Activated naive CD8-positive, alpha-beta T cell treated with anti-CD3 and anti-CD28 coated beads, Interleukin-2, amount 10 ng/mL, durations not matched to agents 7 days and 5 days (primary cell): ENCODE measurements at places on chromosomes 12 and 14. TPM values are rescaled to one million over a fixed set of nuclear protein-coding genes. Genes with fewer than 3 reads are reported as not detected.

- DNase-seq, result no peak
Observed at GRCh38 chr12:32702473-32702872, 23.4 kb downstream of the DNM1L start.

DNA sequence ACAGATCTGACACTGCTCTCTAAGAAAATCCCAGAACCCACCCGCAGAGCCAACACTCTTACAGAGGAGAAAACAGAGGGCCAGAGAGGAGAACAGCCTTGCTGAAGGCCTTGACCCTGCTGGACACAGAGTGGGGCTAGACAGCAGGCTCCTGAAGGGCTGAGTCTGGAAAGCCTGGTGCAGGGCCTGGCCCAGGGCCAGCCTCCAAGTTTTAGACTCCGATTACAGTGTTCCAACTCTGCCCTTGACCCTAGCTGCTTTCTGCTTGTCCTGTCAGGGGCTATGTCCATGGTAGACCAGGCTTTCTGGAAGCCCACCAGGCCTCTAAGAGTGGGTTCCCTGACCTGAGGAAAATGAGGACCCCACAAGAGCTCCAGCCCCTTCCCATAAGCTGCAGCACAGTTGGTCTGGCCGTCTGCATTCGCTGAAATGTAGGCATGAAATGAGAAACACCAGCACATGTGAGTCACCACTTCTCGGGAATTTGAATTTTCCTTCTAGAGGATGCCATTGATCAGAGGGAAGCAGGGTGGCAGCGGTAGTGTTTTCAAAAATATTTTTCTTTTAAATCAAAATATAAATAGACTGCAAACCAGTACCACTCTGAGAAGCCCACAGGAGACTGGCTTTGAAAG, 154.4 kb downstream of the CALM1 start:
- DNase-seq, result no peak

- no peak for DNase-seq
Observed at GRCh38 chr12:111546758-111547383, 52.2 kb downstream of the ATXN2 start.

DNA sequence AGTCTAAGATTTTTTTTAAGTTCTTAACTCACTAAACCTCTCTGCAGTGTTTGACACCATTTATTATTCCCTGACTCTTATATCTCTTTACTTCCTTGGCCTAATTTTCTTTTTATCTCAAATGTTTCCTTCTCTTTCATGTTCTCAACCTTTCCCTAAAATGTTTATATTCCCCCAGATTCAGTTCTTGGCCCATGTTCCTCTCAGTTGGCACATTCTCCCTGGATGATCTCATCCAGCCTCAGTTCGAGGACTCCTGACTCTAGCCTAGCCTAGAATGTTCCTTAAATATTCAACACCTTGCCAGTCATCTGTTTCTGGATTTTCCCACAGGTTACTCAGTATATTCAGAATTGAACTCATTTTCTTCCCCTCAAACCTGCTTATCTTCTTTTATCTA, 81.3 kb downstream of the SCN8A start:
- DNase-seq, result no peak

DNA sequence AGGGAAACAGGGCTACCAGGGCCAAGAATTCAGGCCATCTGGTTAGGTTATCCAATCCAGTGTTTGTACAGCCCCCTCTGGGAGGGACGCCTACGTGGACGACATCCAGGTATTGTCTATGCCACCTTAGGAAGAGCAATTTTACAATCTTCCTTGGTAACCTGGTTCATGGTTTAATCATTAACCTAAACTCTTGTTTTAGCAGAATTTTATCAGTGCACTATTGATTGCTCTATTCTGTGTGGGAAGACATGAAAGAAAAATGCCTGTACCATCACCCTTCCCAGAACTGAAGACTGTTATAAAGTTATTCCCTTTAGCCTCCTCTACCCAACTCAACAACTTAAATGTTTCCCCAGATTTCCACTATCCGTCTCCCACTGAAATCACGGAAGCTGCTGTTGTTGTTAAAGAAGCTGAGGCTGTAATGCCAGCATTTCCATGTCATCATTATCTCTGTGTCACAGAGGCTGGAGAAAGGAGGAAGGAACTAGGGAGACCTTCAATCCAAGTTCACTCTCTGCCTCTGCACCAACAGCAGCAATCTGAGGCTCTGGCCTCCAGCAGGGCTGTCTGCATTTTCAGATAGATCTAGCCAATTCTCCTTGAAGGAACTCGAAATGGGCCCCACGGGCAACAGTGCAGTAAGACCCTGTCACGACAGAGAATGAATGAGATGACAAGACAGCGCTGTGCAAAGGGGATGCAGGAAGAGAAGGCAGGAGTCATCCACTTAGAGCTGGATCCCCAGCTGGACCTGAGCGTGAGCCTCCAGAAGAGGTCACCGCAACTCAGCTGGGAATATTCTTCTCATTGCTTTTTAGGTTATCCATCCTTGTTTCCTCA, 183.4 kb upstream of the GZMB start:
- no peak for DNase-seq

GRCh38 chr14:30990770-30991169, 34.7 kb upstream of the AP4S1 start:
- DNase-seq, result no peak

- DNase-seq, result peak; percentile 34
Observed at GRCh38 chr12:89345830-89346740, 6.2 kb downstream of the DUSP6 start.

DNA sequence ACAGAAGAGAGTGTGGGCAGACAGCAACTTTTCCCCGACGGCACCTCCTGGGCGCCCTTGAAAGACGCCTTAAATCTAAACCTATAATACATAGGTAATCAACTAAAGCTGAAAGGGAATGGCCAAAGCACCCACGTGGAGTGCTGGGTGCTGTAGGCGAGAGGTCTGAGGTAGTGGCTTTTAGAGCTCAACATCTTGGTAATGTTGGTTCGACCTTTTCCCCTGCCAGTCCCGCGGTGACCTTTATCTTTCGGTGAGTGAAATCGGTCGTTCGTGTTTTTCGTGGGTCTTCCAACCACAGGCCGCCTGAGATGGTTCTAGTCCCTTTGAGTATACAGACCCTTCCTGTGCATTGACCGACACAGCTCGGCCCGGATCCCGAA, 9.1 kb downstream of the OR6S1 start:
- no peak for DNase-seq

GRCh38 chr14:95121911-95122620, 35.3 kb downstream of the DICER1 start:
- DNase-seq, result no peak

- DNase-seq, result peak; percentile 70
Observed at GRCh38 chr14:106511006-106511799, 984.8 kb downstream of the TMEM121 start.

- DNase-seq, result no peak
Observed at GRCh38 chr12:21308785-21309184, 25.9 kb downstream of the SLCO1A2 start.

DNA sequence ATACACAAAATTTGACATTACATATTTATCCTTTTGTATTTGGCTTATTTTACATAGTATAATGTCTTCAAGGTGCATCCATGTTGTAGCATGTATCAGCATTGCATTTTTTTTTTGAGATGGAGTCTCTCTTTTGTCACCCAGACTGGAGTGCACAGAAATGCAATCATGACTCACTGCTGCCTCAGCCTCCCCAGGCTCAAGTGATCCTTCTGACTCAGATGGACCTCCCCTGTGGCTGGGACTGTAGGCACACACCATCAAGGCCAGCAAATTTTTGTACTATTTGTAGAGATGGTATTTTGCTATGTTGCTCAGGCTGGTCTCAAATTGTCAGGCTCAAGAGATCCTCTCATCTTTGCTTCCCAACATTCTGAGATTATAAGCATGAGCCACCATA, 214.4 kb upstream of the ALG10B start:
- DNase-seq, result no peak

GRCh38 chr14:88866305-88866704, 41.9 kb downstream of the TTC8 start:
- no peak for DNase-seq

DNA sequence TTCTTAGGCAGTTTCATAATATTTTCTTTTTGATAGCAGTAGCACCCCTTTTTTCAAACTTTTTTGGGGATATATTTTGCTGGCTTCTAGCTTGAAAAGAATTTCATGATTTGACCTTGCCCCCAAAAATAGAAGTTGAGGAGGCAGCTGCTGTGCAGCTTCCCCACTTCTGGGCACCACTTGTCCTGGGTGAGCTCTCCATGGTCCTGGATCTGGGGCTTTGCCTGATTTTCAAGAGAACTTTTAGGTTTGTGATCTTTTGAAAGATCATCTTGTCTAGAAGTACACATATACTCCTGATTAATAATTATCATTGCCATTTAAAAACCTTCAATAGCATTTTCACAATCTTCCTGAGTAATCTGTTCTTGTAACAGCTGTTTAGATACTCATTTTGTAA, 271.6 kb downstream of the NPAS3 start:
- DNase-seq, result no peak

DNA sequence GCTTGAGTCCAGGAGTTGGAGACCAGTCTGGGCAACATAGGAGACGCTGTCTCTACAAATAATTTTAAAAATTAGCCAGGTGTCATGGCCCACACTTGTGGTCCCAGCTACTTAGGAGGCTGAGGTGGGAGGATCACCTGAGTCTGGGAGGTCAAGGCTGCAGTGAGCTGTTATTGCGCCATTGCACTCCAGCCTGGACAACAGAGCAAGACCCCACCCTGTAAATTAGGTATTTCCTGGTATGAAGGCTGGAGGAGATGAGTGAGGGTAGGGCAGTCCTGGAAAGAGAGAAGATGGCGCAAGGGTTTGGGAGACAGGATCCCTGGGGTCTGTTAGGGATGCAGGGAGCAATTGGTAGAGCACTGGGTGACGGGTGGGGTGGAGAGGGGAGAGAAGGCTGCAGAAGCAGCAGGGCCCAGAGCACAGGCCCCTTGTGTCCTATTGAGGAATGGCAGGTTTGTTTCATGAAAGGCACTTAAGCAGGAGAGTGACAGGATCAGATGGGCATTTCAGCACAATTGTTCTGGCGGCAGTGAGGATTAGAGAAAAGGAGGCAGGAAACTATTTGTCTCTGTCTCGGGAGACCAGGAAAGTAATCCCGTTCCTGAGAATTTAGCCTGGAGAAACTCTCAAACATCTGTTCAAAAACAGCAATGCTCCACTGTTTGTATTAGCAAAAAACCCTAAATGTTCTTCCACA, 47.2 kb upstream of the KTN1 start:
- no peak for DNase-seq

DNA sequence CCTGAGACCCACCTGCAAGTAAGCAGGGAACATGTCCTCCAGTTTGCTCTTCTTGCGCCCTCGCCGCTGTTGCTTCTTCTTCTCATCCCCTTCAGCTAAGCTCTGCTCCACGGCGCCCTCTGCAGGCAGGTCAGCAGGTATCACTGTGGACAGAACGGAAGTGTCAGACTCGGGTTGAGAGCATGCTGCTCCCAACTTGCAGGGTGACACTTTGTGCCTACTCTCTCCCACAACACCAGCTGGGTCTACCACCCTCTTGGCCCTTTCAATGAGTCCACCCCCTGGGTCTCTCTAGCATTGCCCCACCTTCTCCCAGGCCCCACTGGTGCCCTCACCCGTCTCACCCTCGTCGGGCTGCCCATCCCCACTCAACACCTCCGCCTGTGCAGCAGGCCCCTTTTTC, 16.7 kb downstream of the KMT2D start:
- peak; percentile 86 for DNase-seq

DNA sequence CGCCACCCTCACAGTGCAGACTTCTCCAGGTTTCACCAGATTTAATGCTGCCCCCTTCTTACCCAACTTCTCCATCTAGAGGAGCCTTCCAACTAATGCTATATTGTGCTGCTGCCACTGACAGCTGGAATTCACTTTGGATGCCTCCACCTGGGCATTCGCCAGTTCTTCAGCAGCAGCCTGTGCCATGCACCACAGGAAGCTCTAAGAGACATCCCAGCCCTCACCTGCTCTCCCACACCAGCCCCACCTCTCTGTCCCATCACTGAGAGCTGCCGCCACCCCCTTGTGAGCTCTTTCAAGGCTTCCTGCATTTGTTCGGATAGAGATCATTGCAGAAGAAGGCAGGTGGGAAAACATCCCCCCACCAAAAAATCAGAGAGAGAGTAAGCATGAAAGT, 4.6 kb upstream of the KRT2 start:
- no peak for DNase-seq

- DNase-seq, result no peak
Observed at GRCh38 chr12:47085815-47086252, 6.1 kb upstream of the AMIGO2 start.

DNA sequence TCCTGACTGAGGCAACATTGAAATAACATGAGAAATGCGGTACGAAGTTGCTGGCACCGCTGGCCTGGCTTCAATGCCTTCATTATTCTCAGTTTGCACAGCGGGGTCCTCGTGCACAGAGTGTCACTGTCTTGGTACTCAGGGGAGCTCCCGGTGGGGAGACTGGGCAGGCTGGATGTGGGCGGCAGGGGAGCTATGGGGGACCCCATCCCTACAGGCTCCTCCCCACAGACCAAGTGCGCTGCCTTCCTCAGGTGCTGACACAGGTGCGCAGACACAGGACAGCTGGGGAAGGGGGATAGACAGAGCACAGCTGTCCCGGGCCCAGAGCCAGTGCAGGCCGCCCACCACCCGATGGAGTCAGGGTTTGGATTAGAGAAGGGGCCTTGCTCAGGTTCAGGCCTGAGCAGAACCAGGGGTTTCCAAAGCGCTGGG, 270.1 kb downstream of the ADGRD1 start:
- no peak for DNase-seq

GRCh38 chr12:127223731-127224130, 1043.2 kb upstream of the TMEM132C start:
- DNase-seq, result no peak

GRCh38 chr12:116303929-116304328, 26.4 kb upstream of the MED13L start:
- no peak for DNase-seq

- no peak for DNase-seq
Observed at GRCh38 chr12:92044435-92044834, 101.2 kb downstream of the BTG1 start.

DNA sequence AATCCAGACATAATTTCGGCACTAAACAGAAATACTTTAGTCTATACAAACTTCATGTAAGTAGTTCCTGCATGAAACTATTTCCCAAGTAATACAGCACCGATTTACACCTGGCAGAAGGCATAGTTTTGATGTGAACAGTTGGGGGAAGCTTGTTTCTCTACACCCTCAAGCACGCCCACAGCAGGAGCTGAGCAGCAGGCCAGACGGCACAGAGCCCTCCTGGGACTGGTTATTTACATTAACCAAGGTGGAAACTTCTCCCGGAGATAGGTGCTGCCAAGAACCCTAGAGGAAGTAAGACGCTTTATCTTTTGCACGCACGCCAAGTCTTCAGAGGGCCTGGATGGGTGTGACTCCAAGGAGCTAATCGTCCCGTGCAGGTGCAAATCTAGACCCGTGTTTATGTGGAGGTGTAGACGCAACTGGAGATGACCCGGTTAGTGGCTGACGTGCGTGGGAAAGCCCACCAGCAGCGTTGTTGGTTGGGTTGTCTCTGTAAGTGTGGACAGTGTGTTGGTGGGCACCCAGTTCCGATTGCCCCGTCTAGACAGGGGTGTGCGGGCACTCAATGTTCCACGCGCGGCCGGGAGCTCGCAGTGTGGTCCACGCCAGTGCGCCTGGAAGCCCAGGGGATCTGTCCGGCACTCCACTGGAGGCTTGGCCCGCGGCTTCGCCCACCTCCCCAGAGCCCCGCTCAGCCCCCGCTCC, 767 bp upstream of the TCP11L2 start:
- DNase-seq, result peak; percentile 62

GRCh38 chr14:64200170-64200569, 94.0 kb downstream of the ESR2 start:
- DNase-seq, result no peak

Gene TAS2R31
- 2.9 TPM for total RNA-seq

Gene SLC7A8
- 3.1 TPM for total RNA-seq

Gene ARG2
- total RNA-seq, result 1.3 TPM

Gene CEBPE
- 1.8 TPM for total RNA-seq

Gene IL31
- total RNA-seq, result not detected

Gene TMEM253
- total RNA-seq, result not detected

Gene RIPK3
- total RNA-seq, result 43.7 TPM
